ENCODE measurements at places on chromosomes 3 and 15.

- DNase-seq = no peak
Observed at GRCh38 chr3:117063930-117064329, 354.4 kb downstream of the TUSC7 start.

GRCh38 chr3:194203482-194204041 is 67.6 kb downstream of the HES1 start:
- DNase-seq = no peak

- DNase-seq = no peak
Observed at GRCh38 chr15:48645558-48646330, at the start of gene FBN1. TSS of gene FBN1 (minus strand) at chr15:48645709. CDS start at chr15:48644769, 940 bp downstream.

DNA sequence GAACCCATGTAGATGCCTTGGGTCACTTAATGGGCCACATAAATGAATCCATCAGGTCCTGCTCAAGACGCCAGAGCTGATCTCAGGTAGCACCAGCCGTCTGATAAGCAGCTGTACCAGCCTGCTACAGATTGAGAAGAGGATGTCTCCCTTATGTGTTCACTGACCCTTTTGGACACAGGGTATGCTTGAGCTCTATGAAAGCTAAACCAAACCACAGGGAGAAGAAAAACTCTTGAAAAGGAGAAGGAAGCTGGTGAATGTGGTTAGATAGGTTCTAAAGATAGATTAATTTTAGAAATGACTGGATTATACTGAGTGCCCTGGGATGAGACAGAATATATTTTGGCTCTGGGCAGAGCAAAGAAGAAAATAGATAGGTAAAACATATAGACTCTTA is 187.5 kb downstream of the SPATA16 start:
- DNase-seq = no peak

- DNase-seq = no peak
Observed at GRCh38 chr3:197229178-197229577, 69.2 kb downstream of the DLG1 start.

GRCh38 chr3:67601919-67602608 is 52.3 kb downstream of the SUCLG2 start:
- DNase-seq = no peak

GRCh38 chr3:193686665-193687483 is 93.9 kb downstream of the OPA1 start:
- no peak for DNase-seq

- DNase-seq = peak; percentile 98
Observed at GRCh38 chr15:82540055-82540983, at the start of gene RPS17. TSS of gene RPS17 (minus strand) at chr15:82540457. CDS start at chr15:82540428, 29 bp downstream.

GRCh38 chr3:78951342-78951945 is 816.4 kb downstream of the ROBO1 start:
- no peak for DNase-seq

GRCh38 chr3:14905055-14905657 is 42.2 kb upstream of the NR2C2 start:
- DNase-seq = no peak

- DNase-seq = no peak
Observed at GRCh38 chr3:102156426-102156825, 278.4 kb upstream of the ZPLD1 start.

- no peak for DNase-seq
Observed at GRCh38 chr15:72947709-72948108, 104.6 kb upstream of the NEO1 start.

DNA sequence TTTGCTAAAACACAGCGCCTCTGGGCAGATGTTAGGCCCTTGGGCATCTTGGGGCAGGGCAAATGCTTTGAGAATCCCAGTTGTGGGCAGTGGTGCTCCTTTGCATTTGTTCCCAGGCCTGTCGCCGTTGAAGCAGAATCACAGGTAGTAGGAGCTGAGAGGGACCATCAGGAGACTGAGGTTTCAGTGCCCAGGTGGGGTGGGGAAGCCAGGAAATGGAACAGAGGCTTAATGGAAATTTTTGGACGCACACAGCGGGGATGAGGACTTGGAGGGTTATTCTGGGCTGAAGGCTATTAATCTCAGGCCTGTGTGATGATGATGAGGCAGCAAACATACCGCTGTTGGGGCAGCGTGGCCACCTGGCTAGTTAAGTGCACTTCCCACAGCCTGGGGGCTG is 99.5 kb downstream of the SV2B start:
- DNase-seq = no peak

DNA sequence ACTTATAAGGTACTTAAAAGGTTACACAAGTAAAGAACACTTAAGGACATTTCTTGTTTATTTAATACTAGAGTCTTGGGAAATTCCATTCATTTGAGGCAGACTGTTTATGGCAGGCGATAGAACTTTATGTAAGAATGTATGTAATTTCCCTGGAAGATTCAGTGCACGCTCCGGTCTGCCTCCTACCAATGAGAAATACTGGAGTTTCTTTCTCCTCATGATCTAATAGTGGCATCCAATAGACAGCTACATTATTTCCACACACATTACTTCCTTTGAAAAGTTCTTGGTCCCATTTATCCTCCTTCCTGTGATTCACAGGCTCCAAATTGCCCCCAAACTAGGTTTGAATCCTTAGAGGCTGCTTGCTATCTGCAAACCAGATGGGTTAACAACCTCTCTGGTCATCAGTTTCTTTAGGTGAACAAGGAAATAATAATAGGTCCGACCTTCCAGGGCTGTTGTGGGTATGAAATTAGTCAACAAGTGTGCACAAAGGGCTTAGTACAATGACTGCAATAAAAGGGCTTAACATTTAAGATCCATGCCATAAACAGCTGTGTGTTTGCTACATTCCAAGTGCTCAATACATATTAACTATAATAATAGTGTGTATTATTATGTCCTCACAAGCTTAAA is 30.7 kb downstream of the EIF4E3 start:
- no peak for DNase-seq

GRCh38 chr3:172071780-172072330 is 32.5 kb downstream of the FNDC3B start:
- DNase-seq = no peak

- DNase-seq = no peak
Observed at GRCh38 chr15:25381579-25381978, 57.2 kb downstream of the UBE3A start.

DNA sequence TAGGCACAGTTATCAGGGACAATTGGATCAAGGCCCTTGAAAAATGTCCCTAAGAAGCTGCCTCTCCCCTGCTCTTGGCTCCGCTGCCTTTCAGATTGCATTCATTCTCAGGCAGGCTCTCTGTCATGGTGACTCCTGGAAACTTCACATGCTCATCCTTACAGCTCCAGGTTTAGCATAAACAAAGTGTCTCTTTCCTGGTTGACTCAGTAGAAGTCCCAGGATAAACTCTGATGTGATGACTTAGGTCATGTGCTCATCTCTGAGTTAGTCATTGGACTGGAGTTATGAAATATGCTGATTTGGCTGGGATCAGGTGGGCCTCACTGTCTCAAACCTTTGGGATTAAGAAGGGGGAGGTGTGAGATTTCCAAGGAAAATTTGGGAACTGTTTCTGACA is 243.8 kb downstream of the ZNF621 start:
- DNase-seq = no peak

DNA sequence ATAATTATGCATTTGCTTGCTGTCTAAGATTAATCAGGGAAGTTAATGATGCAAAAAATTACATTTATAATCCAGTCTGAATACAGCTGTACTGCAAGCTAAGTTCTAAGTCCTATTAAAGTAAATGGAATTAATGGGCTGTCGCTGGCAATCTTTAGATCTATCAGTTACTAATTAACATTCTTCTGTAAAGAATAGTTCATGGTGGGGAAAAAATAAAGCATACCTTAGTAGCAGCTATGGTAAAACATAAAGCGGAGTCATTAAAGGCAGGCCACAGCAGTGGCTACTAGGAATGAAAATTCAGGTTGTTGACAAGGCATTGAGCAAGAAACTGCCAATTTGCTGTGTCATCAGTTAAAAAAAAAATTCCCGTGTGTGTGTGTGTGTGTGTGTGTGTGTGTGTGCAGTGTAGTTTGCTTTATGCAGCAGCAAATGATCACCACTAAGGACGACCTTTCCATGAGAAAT is 129.8 kb downstream of the ZNF385D start:
- no peak for DNase-seq

DNA sequence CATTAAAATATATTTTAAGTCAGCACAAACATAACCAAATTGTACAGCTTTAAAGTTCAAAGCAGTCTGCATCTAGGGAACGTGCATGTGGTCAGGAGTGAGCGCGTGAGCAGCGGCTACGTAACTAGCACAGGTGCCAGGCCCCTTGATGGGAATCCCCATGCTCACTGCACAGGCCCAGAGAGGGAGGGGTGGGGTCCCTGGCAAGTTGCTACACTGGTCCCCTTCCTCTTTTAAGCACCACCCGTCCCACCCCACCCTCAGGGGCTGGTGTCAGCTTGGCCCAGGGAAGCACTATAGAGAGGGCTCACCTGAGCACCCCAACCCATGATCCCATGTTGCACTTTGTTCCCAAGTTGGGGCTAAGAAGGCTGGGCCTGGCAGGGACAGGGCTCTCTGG is 835 bp upstream of the GMPPB start:
- DNase-seq = no peak

DNA sequence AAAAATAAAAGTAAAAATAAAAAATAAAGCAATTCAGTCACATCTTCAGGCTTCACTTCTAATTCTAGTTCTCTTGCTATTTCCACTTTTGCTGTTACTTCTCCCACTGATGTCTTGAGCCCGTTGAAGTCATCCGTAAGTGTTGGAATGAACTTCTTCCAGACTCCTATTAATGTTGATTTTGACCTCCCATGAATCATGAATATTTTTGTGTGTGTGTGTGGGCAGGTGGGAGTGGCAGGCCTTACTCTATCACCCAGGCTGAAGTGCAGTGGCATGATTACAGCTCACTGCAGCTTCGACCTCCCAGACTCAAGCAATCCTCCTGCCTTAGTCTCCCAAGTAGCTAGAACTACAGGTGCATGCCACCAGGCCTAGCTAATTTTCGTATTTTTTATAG is 10.7 kb downstream of the USP4 start:
- DNase-seq = no peak

GRCh38 chr3:42070524-42070923 is 20.6 kb upstream of the TRAK1 start:
- DNase-seq = no peak

GRCh38 chr3:42036483-42036823 is 54.7 kb upstream of the TRAK1 start:
- DNase-seq = no peak

Measured in CD8-positive, alpha-beta memory T cell (primary cell).